ENCODE measurements at places on chromosomes 3 and 15.

GRCh38 chr3:7433073-7433472 is 572.2 kb downstream of the GRM7 start:
- DNase-seq, result no peak

GRCh38 chr15:75786575-75786947 is 56.7 kb upstream of the UBE2Q2 start:
- no peak for DNase-seq

DNA sequence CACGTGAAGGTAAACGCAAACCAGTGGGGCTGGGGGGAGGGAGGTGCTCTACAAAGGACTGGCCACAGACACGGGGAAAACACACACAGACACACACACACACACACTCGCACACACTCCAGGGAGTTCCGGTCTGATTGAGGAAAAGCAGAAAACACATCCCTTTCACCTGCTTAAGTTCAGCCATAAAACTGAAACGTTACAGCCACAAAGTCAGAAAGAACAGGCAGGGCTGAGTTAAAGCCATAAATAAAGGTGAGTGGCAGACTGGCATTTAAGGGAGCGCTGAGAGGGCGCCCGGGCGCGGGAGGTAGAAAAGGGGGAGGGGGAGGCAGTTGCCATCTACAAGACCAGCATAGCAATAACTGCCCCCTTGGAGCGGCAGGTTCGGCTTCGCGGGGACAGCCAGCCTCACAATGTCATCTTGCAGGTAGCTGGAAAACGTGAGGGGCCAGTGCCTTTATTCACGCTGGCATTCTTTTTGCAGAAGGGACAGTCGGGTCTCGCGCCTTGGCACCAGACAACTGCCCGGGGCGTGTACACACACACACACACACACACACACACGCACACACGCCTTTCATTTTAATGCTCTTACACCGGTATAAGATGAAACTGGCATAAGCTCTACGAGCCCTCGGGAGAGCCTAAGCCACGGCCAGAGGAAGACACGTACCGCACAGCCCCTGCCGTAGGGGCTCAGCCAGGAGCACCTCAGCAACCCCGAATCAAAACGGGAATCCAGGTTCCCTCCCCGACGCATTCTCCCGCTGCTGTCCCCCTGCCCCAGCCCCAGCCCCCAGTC is 866 bp downstream of the TNIK start:
- peak; percentile 55 for DNase-seq

DNA sequence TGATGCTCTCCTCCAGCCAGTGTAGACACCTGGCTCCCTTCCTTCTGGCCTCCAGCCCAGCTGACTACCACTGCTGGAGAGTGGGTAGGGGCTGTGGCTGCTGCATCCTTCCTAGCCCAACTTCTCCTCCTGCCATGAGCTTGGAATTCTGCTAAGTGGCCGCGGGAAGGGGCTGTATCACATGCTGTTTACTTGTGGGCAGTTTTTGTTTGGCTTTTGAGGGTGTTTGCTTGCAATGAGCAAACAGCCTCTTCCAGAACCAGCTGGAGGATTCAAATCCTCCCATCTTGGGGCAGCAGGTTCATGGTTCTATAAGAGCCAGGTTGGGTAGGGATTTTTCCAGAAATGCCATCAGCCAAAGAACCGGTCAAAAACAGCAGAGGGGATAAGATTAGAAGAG is 9.0 kb downstream of the GASK1A start:
- DNase-seq, result no peak

DNA sequence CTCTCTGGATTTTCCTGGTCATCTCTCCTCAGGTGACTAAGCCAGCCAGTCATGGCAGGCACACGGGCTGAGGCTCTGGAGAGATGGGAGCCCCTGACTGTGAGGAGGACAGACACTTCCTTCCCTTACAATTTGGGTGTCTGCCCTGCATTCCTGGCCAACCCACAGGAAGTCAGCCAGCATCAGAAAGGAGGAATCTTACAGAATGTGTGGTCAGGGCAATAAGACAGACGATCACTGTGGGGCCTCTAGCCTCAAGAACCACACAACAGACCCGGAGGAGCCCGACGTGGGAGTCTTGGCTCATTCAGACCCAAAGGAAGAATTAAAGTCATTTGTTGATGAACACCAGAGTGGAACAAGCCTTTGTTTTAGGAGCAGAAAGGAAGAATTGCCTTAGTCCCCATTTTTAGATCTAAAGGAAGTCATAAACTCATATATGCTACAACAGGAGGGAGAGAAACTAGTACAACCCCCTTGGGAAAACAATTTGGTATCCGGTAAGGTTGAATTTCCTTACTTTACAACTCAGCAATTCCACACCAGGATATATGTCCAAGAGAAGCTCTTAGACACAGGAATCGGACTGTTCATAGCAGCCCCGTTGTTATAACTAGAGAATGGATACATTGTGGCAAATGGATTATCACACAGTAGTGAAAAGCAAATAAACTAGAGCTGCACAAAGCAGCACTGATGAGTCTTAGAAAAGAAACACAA is 62.2 kb downstream of the ABTB1 start:
- no peak for DNase-seq

DNA sequence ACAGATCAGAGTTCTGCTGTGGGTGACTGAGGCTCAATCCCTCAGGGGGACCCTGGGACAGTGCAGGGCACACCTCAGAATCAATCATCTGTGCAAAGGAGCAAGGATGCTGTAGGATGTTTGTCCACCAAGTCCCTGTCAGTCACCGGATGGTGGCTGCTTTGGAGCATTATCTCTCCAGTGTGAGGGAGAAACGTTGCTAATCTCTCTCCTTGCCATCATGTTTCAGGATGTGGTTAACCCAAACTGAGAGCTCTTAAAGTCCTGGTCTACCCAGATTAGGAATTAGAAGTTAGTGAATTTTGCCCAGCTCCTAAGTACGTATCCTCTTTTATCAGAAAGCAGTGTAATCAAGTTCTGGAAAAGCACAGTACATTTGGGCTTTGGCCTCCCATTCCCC is 26.2 kb upstream of the LRRC3B start:
- no peak for DNase-seq

- DNase-seq, result no peak
Measured at GRCh38 chr3:128988286-128988685, 5.6 kb downstream of the CFAP92 start.

DNA sequence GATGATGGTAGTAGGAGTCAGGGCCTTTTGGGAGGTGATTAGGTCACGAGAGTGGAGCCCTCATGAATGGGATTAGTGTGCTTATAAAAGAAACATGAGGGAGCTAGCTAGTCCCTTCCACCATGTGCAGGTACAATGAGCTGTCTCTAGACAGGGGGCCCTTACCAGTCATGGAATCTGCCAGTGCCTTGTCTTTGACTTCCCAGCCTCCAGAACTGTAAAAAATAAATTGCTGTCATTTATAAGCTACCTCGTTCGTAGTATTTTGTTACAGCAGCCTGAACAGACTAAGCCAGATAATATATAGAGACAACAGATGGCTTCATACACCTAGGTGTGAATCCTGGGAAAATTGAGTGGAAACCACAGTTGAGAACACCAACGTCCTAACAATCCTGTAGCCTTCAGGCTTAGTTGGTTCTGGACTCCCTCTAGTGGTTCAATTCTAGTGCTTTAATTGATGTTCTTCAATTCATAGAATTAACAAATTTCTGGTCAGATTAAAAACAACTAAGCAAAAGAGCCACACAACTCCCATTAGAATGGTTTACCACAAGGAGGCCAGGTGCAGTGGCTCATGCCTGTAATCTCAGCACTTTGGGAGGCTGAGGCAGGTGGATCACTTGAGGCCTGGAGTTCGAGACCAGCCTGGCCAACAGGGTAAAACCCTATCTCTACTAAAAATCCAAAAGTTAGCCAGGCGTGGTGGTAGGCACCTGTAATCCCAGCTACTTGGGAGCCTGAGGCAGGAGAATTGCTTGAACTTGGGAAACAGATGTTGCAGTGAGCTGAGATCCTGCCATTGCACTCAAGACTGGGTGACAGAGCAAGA is 21.3 kb upstream of the GATM start:
- no peak for DNase-seq

DNA sequence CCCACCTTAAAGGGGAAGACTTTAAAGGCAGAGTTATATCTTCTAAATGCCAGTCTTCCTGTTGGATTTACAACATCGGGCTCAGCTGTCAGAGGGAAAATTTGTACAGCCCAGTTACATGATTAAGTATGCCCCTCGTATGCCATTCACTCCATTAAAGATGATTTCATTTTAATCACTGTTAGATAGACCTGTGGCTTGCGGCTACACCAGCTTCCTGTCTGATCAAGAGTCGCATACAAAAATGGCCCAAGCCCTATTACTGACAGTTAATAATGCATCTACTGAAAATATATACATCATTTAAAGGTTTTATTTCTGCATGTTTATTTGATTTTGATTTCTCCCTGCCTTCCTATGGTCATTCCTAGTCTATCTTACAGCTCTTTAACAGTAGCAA is 7.1 kb downstream of the EIF4E3 start:
- DNase-seq, result no peak

- DNase-seq, result no peak
Measured at GRCh38 chr3:127755305-127755681, 67.0 kb downstream of the MGLL start.

GRCh38 chr15:66278056-66278455 is 15.3 kb upstream of the DIS3L start:
- no peak for DNase-seq

DNA sequence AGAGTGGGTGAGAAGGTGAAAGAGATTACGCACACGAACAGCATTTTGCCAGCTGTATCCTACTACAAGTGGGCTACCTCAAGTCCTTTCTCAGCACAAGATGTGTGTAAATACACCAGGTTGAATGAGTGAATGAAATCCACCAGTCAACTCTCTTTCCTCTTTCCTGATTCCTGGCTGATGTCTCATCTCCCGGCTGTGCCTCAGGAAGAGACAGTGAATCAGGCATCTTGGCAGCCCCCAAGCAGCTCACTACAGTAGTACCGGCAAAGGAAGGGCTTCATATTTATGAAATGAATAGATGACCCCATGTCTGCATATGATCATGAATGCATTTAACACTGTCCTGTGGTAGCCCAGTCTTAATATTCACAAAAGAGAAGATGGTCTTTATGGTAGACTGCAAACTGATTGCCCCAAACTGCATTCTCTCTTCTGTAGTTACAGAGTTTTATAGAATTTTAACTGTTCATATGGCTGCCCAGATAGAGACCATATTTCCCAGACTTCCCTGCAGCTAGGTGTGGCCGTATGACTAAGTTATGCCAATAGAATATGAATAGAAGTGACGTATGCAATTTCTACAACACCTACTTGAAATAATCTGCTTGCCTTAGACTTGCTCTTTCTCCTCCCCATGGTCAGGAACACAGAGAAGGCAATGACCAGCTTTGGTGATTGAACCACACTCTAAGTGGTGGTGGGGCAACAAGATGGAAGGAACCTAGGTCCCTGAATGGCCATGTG is 22.7 kb downstream of the MGLL start:
- no peak for DNase-seq

DNA sequence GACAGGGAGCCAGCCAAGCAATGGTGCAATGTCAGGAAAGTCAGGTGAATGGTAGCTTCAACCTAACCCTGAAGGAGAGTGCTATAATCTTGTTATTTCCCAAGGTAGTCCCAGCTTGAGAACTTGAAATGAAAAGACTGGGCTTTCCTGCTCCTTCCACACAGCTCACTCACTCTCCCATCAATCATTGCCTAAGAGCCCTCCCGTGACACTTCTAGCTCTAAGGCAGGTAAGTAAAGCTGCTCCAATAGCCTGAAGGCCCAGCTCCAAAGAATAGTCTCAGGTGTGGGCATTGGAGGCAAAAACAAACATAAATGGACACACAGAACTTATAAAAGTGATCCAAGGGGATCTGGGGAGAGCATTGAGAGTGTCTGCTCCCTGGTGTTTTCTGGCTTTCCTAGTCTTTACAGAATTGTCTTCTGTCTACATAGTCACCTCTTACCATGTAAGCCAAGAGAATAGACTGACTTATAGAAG is 63.1 kb upstream of the TBC1D5 start:
- no peak for DNase-seq

- DNase-seq, result no peak
Measured at GRCh38 chr15:42984493-42985034, 64.0 kb upstream of the TTBK2 start.

- DNase-seq, result no peak
Measured at GRCh38 chr3:36924744-36925521, 19.9 kb downstream of the TRANK1 start.

DNA sequence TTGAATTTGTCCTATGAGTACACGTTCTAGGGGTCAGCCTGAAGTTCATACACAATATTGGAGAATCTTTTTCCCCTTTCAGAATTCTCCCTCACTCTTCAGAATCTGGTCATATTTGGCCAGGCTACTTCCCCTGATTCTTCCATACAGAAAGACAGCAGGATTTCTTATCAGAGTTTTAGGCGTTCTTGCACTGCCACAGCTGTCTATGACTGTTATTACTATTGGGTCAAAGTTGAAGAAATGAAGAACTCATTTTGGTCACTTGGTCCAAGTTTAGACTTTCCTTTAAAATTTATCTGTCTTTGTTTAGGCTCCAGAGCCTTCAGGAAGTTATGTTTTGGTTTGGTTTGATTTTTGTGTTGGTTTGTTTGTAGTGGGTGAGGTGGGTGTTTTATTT is 12.0 kb downstream of the TEX55 start:
- DNase-seq, result no peak

DNA sequence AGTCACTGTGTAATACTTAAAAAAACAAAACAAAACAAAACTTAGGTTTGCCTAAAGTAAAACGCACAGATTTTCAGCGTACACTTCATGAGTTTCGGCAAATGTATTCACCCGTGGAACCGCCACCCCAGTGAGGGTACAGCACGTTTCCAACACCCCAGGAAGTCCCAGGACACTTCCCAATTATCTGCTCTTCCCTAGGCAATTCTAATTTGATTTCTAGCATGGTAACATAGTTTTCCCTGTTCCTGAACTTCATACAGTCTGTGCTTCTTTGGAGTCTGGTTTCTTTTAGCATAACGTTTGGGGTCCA is 497 bp upstream of the CLASP2 start:
- no peak for DNase-seq

- no peak for DNase-seq
Measured at GRCh38 chr3:64341296-64341695, 116.0 kb upstream of the PRICKLE2 start.

GRCh38 chr3:180036092-180036670 is 556 bp downstream of the PEX5L start:
- DNase-seq, result no peak

- DNase-seq, result no peak
Measured at GRCh38 chr3:151008699-151009098, 36.2 kb upstream of the CLRN1 start.

- no peak for DNase-seq
Measured at GRCh38 chr3:176906046-176906905, 291.0 kb downstream of the TBL1XR1 start.

GRCh38 chr15:70480196-70480856 is 283.0 kb downstream of the UACA start:
- DNase-seq, result no peak

GRCh38 chr15:56783156-56783856 is 50.0 kb upstream of the ZNF280D start:
- no peak for DNase-seq

DNA sequence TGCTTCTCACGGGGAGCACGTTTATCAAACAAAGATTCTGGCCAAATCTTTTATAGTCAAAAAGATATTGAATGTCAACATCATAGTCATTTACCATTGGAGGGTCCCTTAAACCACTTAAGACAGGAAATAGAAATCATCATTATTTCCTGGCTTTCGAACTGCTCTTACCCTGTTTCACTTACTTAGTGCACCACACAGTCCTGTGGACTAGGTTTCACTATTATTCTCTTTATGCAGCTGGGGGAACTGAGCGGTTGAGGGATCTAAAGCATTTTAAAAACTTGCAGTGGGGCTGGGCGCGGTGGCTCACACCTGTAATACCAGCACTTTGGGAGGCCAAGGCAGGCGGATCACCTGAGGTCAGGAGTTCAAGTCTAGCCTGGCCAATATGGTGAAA is 13.7 kb upstream of the TPRG1 start:
- DNase-seq, result no peak

- no peak for DNase-seq
Measured at GRCh38 chr3:124856677-124857076, 30.5 kb downstream of the ITGB5 start.
